Ovary (tissue), 10 donors: ENCODE measurements at places on chromosomes 16 and 17.

DNA sequence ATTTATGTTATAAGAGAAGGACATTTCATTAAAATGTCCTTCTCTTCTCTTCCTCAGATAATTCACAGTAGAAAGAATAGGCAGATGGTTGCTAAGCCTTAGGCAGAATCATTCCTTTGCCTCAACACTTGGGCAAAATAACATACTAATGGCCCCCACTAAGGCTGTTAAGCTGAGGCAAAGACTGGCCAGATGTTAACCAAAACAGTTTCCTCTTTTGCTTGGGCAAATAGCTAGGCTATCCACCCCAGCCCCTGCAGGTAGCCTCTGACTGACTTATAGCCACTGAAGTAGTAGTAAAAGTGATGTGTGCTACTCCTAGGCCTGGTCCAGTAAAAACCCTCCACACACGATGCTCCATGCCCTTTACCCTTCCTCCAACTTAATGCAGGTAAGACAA, 55.2 kb downstream of the SPAG9 start:
- no peak for DNase-seq

DNA sequence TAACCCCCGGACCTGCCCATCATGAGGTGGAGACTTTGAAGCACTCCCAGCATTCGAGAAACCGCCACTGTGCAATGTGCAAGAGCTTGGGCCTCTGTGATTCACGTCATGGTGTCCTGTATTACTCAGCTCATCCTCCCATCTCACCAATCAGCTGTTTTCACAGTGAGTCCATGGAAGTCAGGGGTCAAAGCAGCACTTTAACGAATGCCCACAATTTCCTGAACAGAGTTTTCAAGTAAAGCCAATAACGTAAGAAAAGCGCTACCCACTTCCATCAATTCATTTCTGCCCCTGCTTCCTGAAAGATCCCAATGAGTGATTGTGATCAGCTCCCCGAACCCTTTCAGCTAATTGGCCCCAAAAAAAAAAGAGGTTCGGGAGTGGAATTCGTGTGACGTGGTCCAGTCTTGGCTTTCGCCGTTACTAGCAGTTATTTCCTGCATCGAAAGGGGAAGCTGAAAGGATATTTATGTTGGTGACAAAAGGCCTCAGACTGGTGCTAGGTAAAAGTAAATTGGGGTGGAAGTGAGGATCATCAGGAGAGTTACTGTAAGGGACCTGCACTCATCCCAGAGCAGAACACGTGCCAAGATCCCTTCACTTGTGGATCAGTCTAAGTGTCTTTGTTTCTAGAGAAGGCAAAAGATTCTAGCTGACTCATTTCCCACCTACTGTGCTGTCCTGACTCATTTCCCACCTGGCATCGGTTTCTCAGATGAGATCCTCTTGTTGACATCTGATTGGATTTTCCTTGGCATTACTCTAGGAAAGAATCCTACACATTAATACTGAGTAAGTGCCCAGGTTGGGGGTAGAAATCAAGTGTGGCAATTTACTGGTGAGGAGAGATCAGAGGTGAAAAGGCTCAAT, 136.7 kb upstream of the NUDT7 start:
- no peak for DNase-seq

GRCh38 chr17:79562931-79563210, 48.0 kb downstream of the RBFOX3 start:
- DNase-seq, result no peak

GRCh38 chr17:54891176-54891821, 9.4 kb upstream of the TOM1L1 start:
- no peak for DNase-seq

DNA sequence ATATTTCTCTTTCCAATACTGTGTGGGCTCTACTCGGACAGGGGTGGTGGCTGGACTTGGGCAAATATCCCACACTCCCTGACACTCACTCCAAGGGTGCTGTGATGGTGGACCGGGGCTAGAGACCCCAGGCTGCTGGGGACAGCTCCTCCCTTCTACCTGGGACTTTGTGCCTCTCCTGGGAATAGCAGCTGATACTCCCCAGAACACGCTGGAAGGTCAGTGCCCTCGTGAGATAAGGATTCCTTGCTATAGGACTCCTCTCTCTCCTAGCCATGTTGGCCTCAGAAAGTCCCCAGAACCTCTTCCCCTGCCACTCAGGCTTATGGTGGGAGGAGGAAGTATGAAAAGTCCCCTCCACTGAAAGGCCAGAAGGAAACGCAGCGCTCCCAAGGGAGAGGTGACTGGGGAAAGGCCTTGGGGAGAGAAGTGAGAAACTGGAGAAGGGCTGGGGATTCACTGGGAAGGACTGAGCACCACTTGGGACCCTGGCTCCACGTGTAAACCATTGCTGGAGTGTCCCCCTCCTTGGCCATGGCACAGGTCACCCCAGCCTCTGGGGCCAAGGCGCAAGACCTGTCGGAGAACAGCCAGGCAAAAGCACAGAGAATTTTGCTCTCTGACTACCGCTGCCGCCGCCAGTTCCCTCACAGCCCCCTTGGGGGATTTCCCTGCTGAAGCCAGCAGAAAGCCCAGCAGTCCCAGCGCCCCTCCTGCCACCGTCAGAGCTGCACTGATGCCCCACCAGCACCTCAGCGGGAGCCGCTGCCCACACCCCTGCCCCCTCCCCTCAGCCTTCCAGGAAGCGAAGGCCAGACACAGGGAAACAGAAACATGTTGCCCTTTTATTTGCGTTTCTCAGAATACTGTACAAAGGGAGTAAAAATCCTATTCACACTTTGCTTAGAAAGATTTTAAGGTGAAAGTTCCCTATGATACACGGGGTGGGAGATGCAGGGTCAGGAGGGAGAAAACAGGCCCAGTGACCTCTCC, 2.1 kb upstream of the GSDMB start:
- no peak for DNase-seq

- no peak for DNase-seq
Measured at GRCh38 chr16:13926464-13926863, 6.5 kb downstream of the ERCC4 start.

DNA sequence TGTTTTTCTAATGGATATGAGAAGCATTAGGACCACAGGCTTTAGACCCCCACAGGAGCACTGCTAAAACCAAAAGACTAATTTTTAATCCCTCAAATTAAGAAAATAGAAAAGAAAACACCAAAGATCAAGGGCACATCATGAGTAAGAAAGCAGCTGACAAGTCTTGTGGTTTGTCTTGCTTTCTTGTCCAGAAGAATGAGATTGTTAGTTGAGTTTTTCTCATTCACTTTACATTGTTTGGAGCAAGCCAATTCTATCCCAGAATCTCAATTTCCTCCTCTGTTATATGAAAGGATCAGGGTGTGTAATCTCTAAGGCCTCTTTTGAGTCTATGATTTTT, 899.0 kb downstream of the KCNJ2 start:
- no peak for DNase-seq

DNA sequence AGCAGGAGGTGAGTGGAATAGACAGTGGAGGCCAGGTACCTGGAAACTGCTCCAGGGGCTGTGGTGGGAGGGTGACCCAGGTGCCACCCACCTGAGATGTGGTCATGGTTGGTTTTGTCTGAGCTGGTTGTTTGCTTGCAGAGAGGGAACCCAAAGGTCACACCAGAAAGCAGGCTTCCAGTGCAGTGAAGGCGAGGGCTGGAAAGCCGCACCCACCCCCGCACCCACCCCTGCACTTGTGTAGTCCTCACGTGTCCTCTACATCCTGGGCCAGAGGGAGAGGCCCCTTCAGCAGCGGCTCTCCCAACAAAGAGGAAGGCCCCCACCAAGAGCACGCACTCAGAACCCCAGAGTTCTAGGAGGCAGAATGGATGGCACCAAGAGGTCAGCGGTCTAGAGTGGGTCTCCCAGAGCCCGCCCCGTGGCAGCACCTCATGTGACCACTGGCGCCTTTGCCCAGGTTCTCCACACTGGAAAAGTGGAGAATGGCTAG, 92.6 kb upstream of the CBX4 start:
- DNase-seq, result no peak

- DNase-seq, result peak; percentile 72
Measured at GRCh38 chr17:33234930-33235685, 58.0 kb downstream of the ASIC2 start.

DNA sequence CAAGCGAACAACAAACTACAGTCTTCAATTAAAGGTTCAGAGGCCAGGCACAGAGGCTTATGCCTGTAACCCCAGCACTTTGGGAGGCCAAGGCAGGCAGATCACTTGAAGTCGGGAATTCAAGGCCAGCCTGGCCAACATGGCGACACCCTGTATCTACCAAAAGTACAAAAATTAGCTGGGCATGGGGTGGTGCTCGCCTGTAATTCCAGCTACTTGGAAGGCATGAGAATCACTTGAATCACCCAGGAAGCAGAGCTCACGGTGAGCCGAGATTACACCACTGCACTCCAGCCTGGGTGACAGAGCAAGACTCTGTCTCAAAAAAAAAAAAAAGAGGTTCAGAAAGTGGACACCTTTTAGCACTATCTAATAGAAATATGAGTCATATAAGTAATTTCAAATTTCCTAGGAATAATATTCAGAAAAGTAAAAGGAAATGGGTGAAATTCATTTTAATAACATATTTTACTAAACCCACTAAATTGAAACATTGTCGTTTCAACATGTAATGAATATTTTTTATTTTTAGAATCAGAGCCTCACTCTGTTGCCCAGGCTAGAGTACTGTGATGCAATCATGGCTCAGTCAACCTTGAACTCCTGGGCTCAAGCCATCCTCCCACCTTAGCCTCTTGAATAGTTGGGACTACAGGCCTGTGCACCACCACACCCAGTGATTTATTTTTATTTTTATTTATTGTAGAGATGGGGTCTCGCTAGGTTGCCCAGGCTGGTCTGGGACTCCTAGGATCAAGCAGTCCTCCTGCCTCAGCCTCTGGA, 15.2 kb upstream of the MARCHF10 start:
- DNase-seq, result no peak

GRCh38 chr17:71501711-71502110, 619.1 kb upstream of the SOX9 start:
- no peak for DNase-seq

GRCh38 chr17:45851464-45851863, 6.8 kb downstream of the SPPL2C start:
- no peak for DNase-seq

- peak; percentile 85 for DNase-seq
Measured at GRCh38 chr17:38729886-38730525, at the start of gene CISD3. Gene CISD3, plus strand, starts transcription at chr17:38730341. Its CDS starts 18 bp downstream, at chr17:38730359.

DNA sequence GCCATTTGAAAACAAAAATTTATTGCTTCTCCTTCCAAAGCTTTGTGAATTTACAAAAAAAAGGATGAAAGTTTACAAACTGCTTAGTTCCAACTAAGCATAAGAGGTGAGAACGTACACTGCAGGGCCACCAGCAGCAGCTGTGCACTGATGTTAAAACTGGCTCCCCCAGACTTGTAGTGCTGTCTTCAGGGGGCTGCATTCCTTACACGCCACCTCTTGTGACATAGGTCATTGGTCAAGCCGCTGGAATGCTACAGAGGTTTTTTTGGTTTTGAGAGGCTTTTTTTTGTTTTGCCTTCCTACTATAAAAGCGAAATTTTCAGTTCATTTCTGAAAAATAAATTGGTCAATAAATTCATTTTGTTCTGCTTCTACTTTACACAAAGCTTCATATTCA, 6.9 kb downstream of the IFT20 start:
- no peak for DNase-seq

- peak; percentile 65 for DNase-seq
Measured at GRCh38 chr17:77323413-77324171, 182.8 kb downstream of the SEC14L1 start.

- DNase-seq, result no peak
Measured at GRCh38 chr16:483341-484075, 44.0 kb upstream of the CAPN15 start.

GRCh38 chr16:78972006-78972405, 628.5 kb downstream of the MAF start:
- no peak for DNase-seq

DNA sequence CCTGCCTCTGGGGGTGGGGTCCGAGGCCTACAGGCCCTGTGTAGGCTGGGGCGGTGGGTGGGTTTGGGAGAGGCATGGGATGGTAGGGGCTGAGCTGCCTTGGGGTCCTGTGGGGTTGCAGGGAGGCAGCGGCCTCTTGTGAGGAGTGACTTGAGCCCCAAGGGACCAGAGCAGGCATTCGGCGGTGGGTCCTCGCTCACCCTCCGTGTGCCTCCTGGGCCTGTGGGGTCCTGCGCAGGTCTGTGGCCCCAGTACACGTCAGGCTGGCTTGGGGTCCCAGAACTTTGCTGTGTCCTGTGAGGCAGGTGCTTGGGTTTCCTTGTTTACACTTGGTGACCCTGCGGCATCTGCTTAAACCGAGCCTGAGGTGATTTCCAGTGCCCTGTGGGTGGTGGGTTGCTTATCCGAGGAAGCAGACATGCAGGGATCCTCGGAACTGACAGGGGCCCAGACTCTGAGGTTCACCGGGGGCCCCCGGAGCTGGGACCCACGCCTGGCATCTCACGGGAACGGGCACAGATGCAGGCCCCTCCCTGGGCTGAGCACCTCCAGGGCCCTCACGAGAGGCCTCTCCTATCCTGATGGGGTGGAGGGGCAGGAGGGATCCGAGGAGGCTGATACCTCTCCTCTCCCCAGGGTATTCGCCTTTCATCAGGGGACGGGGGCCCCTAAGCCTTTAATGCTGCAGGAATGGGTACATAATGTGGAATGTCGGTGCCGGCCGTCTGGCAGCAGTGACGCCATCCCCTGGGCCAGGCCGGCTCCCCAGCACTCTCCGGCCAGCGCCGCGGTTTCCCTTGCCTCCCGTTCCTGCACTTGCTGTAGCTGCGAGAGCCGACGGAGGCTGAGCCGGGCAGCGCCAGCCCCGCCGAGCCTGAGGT, 7.7 kb downstream of the METRNL start:
- no peak for DNase-seq

GRCh38 chr16:54075446-54075845, 211.1 kb downstream of the IRX3 start:
- no peak for DNase-seq

DNA sequence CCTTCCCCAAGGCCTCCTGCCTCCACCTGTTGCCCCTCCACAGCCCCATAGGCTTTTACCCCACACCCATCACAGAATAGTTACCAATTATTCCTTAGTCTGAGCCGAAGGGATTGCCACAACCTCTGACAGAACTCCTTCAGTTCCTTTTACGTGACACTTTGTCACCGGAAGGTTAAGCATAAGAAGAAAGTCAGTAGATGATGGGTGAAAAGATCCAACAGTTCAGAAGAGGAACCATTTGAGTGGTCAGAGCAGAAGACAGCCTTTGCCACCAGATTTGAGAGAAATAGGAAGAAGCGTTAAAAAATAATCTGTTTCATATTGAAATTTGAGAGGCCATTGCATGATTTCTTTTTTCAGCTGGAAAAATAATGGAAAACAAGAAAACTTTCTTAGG, 1.2 kb downstream of the SRR start:
- no peak for DNase-seq

GRCh38 chr16:30368122-30368791, 2.0 kb downstream of the TBC1D10B start:
- no peak for DNase-seq
